ENCODE measurements at places on chromosomes 5 and 9. TPM values are rescaled to one million over a fixed set of nuclear protein-coding genes. Genes with fewer than 3 reads are reported as not detected.

Gene SMIM33
- total RNA-seq, result not detected

- no peaks in the 10 kb centered on the region for H3K4me1 ChIP-seq
- no peak overlapping the region for H3K27ac ChIP-seq
- no peak for DNase-seq
- H3K27me3 ChIP-seq, result no peaks in the 10 kb centered on the region
Observed at GRCh38 chr5:157708866-157709265, 22.4 kb upstream of the THG1L start.

DNA sequence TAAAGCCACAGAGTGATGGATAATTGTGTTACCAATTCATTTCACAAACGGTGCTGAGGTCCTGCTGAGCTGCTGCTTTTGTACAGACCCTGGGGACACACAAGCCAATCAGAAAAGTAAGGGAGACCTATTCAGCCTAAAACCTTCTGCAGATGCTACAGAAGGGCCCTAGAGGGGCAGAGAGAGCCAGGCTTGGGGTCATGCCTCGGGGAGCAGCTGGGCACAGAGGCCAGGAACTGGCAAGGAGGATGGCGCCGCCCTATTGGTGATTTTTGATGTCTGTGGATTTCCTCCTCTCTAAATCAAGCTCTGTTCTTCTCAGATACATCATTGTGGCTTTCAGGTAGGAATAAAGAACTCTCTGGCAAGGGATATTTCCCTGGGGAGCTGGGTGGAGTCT is 181.9 kb downstream of the ZNF462 start:
- H3K4me1 ChIP-seq, result no peaks in the 10 kb centered on the region
- no peak for DNase-seq
- H3K36me3 ChIP-seq, result no peaks in the 10 kb centered on the region
- H3K27ac ChIP-seq, result no peak overlapping the region
- no peaks in the 10 kb centered on the region for H3K27me3 ChIP-seq
- H3K4me3 ChIP-seq, result no peak overlapping the region

DNA sequence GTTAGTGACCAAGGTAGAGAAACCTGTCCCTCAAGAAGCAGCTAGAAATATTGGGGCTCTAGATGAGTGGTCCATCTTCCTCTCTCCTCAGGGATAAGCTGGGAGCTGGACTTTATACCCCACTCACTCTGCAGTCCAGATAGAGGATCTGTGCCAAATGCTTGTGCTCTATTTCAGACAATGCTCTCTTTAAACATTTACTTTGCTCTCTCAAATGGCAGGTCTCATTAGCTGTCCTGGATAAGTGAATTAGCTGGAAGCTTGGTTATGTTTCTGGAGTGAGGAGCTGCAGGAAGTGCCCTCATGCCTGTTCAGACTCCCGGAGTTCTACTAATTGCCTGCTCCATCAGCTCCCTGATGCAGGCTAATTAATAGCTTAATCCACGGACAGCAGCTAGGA is 151.1 kb upstream of the CCDC152 start:
- H3K36me3 ChIP-seq, result no peaks in the 10 kb centered on the region
- DNase-seq, result no peak
- H3K4me1 ChIP-seq, result no peaks in the 10 kb centered on the region
- no peak overlapping the region for H3K4me3 ChIP-seq
- H3K27ac ChIP-seq, result no peak overlapping the region
- no peaks in the 10 kb centered on the region for H3K27me3 ChIP-seq

Gene GRM6
- total RNA-seq, result not detected

Gene MYOT
- 5.4 TPM for total RNA-seq

Gene GARIN3
- total RNA-seq, result not detected

Gene GADD45G
- 16.2 TPM for total RNA-seq

Gene LCN9
- total RNA-seq, result not detected

DNA sequence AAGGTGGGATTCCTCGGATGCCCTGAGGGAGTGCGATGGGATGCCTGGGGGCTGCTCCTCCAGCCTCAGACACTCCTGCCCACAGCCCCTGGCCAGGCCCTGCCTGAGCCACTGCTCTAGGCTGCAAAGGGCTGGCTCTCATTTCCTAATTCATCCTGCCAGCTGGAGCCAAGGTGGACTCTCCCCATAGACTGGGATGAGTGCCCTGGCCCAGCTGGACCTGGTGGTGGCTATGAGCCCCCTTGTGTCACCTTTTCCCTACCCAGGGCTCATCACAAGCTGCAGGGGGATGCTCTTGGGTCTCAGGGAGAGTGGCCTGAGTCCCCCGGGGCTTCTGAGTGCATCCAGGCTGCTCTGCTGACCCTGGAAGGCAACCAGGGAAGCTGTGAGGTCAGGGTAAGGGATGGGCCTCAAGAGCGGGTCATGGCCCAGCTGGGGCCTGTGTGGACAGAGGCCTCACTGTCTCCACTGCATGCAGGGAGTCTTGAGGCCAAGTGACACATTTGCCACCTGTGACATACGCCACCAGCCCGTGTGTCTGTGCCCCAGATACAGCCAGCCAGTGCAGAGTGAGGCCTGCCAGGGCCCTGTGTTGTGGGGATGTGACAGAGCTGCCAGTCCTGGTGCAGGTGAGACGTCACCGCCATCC is 102.7 kb upstream of the IER5L start:
- H3K27me3 ChIP-seq, result no peaks in the 10 kb centered on the region
- no peaks in the 10 kb centered on the region for H3K36me3 ChIP-seq
- DNase-seq, result peak; percentile 79

DNA sequence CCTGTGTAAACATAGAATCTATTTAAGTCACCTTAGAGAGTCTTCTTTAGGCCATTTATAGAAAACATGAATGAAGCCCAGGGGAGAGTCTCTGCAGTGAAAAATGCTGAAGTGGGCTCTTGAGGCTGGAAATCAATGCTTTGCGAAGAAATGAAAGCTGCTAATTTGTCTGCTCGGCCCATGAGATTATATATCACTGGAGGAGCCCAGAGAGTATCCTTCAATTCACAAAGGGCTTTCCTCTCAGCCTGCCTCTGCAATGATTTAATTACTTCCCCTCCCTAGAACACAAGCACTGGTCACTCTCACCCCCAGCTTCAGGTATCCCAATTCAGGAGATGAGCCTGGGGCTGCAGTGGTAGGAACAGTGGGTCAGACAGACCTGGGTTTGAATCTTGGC is 8.2 kb upstream of the DRD1 start:
- H3K4me1 ChIP-seq, result no peaks in the 10 kb centered on the region
- no peaks in the 10 kb centered on the region for H3K36me3 ChIP-seq
- H3K27me3 ChIP-seq, result no peaks in the 10 kb centered on the region
- H3K27ac ChIP-seq, result no peak overlapping the region
- H3K4me3 ChIP-seq, result no peak overlapping the region

GRCh38 chr9:121741228-121741918 is 89.9 kb downstream of the DAB2IP start:
- no peaks in the 10 kb centered on the region for H3K27me3 ChIP-seq
- no peaks in the 10 kb centered on the region for H3K36me3 ChIP-seq
- DNase-seq, result no peak
- H3K4me1 ChIP-seq, result peaks cover 91% of the 10 kb centered on the region
- H3K27ac ChIP-seq, result peak overlapping the region; percentile 88

Data from vagina (tissue), 2 donors.